Hepatocyte (in vitro differentiated cells): ENCODE measurements at places on chromosomes 4 and X. TPM values are rescaled to one million over a fixed set of nuclear protein-coding genes. Genes with fewer than 3 reads are reported as not detected.

GRCh38 chr4:12949719-12950490 is 534.2 kb downstream of the RAB28 start:
- DNase-seq = no peak

The KIF4A gene
- total RNA-seq = 4.8 and 6.4 TPM in 2 replicates

- peak; percentile 13 for DNase-seq
These were observed 213.8 kb upstream of the LDB2 start for GRCh38 chr4:17112292-17112659.

DNA sequence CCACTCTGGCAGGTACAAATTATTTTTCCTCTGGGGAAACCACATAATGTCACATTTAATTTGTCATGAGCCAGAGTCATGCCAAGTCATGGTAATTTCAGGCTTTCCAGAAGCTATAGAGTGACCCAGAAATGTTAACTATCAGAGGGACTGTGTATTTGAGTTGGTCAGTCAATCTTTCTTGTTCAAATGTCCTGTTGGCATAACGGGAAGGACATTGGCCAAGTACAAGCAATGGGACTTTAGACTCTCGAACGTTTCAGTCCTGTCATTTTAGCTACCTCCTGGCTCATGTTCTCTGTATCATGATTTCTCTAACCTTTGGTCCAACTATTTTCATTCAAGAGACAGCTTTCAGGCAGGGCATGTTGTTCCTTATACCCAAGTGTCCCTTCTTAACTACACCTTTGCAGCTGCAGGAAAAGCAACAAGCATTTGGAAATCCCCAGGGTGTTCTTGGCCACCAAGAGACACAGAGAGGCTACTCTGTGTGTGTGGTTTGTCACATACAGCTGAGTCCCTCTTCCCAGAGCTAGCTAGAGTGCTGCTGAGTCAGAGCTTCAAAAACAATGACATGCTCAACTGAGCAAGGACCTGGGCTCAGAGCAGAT is 142.6 kb downstream of the EGF start:
- DNase-seq = no peak

GRCh38 chr4:157674699-157675098 is 454.2 kb downstream of the GRIA2 start:
- DNase-seq = no peak

The TRMT10A gene
- 16.9 and 17.9 TPM in 2 replicates for total RNA-seq

- no peak for DNase-seq
These were observed 158.5 kb downstream of the DHRSX start for GRCh38 chrX:2342281-2342688.

- DNase-seq = no peak
These were observed 69.4 kb upstream of the ACSL1 start for GRCh38 chr4:184895012-184895695.

GRCh38 chr4:26856906-26857277 is 3.7 kb upstream of the STIM2 start:
- DNase-seq = no peak

DNA sequence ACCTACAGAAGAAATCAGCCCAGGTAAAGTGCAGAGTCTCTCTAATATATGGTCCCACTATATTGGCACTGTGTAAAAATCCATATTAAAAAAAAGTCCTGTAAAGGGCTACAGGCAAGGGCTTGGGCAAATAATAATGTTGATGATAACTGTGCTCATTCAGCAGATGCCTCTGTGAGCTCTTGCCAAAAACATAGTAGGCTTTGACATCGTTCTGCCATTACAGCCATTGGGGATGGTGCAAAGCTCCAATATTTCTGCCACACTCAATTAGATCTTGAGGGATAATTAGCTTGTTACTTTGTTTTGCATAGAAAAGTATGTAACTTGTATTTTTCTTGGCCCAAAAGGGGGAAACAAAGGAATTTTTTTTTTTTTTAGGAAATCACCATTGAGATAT is 645.5 kb upstream of the FAM241A start:
- no peak for DNase-seq

DNA sequence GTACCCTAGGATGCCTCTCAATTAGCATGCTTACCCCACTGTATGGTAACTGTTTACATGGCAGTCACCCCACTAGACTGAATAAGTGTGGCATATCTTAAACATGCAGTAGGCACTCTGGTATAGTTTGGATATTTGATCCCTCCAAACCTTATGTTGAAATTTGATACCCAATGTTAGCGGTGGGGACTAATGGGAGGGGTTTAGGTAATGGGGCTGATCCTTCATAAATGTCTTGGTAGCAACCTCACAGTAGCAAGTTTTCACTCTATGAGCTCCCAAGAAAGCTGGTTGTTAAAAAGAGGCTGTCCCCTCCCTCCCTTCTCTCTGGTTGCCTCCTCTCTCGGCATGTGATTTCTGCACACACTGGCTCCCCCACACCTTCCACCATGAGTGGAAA is 10.1 kb downstream of the TMEM150C start:
- DNase-seq = no peak

DNA sequence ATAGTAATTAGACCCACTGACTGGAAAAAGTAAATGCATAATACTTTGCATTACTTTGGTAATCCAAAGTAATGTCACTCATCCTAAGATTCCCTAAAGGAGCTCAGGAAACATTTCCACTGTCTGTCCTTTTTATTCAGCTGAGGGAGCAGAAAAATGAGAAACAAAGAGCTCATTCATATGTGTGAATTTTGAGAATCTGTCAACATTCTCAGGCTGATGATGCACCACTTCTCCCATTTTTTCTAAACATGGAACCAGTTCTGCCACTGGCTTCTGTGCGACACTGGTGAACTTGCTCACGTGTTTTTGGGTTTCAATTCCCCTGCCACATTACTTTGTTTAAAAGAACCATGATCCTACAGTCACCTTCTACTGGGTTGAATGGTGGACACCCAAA is 28.4 kb upstream of the ADH7 start:
- DNase-seq = no peak

- DNase-seq = peak; percentile 16
These were observed 26.3 kb upstream of the TNIP3 start for GRCh38 chr4:121190389-121190788.

GRCh38 chrX:153557618-153558355 is 40.3 kb downstream of the ATP2B3 start:
- no peak for DNase-seq

The RBM47 gene
- 126 and 137 TPM in 2 replicates for total RNA-seq

The AKAP17A gene
- 28.4 and 46.3 TPM in 2 replicates for total RNA-seq

The AMBN gene
- not detected in 2 replicates for total RNA-seq

DNA sequence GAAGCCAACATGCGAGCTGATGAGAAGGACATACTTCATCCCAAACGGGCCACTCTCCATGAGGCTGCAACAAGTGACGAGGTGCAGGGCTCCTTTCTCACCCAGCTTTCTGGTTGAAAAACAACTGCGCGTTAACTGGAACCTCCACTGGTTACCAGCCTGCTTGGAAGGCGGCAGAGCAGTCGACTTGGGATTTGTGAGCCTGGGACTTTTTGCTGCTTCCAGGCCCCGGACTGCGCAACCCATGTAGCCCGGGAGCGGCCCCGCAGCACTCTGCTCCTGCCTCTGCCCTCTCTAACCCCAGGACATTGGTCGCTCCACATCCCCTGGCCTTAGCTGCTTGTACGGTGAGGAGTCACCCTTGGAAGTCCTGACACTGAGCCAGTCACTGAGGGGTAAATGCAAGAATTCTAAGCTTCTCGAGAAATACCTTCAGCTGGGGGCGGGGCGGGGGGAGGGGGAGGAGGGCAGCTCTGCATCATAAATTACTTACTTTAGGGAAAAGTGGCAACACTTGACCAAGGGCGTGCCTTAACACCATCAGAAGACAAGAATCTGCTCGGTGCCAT is 72.7 kb downstream of the MTMR1 start:
- DNase-seq = no peak

- no peak for DNase-seq
These were observed 89.8 kb upstream of the ACSL4 start for GRCh38 chrX:109822861-109823260.

The TEX13A gene
- not detected in 2 replicates for total RNA-seq

GRCh38 chrX:134418317-134419113 is 41.5 kb upstream of the HPRT1 start:
- DNase-seq = no peak

The USP27X gene
- total RNA-seq = 5.6 and 6.1 TPM in 2 replicates

- no peak for DNase-seq
These were observed 3.0 kb upstream of the SPATA4 start for GRCh38 chr4:176198316-176198903.

- no peak for DNase-seq
These were observed 170.5 kb downstream of the CDS1 start for GRCh38 chr4:84753321-84753972.

DNA sequence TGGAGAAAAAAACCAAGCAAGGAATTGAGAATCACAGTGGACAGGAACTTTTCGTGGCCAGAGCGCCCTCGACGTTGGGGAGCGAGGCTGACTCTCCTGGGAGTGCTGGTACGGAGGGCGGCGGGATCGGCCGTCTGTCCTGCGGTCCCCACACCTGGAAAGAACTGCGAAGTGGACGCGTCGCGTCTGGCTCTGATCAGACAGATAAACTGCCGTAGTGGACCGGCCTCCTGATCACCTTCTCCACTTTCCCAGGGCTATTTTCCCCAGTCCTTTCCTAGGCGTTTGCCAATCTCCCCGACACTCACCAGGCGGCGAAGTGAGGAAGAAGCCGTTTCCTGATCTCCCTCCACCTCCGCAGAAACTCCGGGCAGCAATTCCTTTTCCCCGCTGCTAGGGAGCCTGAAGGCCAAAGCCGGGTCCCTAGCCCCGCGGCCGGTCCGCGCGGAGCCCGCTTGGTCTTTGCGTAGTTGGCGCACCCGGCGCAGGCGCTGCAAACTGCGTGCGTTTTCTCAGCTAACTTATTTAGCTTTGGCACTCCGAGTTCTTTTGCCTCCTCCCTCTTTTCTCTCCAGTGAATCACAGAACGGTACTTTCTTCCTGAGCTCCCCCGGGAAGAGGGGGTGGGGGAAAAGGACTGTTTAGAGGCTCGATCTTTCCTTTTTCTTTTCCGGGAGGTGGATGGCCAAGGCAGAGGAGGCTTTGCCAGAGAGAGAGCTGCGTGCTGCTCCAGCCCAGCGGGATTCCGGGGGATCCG is at the start of gene ARSJ:
TSS of gene ARSJ (minus strand) at position 500 of the 757 bp plus-strand sequence. CDS start 813 bp downstream, outside the sequence.
- DNase-seq = peak; percentile 80
